M059J (cell line): ENCODE measurements at places on chromosomes 5 and 9. TPM values are rescaled to one million over a fixed set of nuclear protein-coding genes. Genes with fewer than 3 reads are reported as not detected.
A peak's percentile ranks its signal among the peaks of the same experiment; 100 is the strongest.

- DNase-seq = peak; percentile 60
These were observed 12.3 kb downstream of the IFNA21 start for GRCh38 chr9:21154018-21154608.

Gene NMUR2
- not detected in 2 replicates for total RNA-seq

Gene WDR38
- total RNA-seq = not detected in 2 replicates

GRCh38 chr9:101736717-101737116, 1.7 kb downstream of the GRIN3A start:
- peak; percentile 1 for DNase-seq
